ENCODE measurements at places on chromosomes 7 and 10. TPM values are rescaled to one million over a fixed set of nuclear protein-coding genes. Genes with fewer than 3 reads are reported as not detected.

DNA sequence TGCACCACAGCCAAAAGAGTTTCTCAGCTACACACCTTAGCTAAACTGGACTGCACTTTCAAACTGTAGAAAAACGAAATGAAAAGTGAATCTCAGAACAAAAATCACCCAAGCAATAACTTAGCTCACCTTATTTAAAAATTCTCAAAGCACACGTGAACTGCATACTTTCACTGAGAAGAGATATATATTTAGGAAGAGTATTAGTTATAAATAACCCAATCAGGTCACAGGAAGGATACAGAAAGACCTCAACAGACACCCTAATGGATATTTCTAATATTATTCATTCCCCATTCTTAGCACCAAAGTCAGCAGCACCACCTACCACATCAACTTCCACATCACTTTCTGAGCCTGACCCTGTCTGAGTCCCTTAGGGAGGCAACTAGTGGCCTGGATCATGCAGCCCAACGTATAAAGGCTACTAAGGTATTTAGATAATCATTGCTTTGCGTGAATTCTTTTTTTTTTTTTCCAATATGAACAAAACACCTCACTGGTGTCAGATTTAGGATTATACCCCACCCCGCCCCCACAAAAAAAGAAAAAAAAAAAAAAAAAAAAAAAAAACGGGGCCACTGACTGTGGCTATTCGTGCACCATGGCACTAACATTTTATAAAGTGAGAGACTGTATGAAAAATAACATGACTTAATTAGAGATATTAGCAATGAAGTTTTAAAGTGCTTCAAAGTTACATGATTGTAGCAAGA lies 2.6 kb downstream of the ABI1 start:
- no peak for DNase-seq

DNA sequence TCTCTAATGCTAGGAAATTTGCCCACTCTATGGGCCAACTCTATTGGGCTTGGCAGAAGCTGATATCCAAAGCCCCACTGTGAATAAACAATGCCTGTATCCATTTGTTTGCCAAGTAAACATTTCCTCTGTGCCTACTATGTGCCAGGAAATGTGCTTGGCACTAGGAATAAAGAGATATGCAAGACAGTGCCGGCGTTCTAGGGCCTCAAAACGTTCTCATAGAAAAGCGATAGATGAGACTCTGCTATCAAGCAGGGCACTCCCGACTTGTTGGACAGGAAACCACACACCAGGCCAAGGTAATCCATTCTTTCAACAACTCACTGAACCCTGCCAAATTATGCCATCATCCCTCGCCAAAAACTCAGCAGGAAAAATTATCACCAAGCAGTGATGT lies 196.7 kb downstream of the IPMK start:
- DNase-seq = no peak

DNA sequence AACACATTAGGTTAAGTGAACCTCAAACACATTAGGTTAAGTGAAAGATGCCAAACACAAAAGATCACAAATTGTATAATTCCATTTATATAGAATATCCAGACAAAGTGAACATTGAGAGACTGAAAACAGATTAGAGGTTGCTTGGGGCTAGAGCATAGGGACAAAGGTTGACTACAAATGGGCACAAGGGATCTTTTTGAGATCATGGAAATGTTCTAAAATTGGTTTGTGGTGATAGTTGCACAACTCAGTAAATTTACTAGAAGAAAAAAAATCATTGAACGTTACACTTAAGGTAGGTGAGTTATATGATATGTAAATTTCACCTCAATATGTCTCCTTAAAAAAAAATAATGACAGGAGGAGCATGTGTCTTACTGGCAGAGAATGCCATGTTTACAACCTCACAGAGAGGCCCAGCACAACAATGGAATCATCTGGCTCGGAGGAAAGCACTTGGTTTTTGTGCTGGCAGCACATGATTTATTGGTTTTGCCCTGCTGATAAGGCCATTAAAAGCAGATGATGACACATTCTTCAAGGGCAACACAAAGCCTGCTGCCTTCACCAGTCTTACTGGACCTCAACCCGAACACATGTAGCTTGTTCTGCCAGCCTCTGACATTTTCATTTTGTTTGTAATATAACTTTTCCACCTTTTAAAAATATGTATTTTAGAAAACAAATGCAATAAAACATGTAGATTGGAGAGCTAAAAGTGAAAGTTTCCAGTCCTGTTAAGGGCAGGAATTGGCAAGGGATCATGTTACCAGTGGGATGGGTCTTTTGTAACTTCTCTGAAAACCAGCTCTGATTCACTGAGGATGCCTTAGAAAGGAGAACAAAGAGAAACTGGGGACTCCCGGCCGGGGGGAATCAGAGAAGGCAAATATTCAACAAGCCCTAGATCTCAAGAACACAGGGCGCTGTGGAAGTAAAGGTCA lies 11.9 kb upstream of the LMOD2 start:
- peak; percentile 39 for DNase-seq

DNA sequence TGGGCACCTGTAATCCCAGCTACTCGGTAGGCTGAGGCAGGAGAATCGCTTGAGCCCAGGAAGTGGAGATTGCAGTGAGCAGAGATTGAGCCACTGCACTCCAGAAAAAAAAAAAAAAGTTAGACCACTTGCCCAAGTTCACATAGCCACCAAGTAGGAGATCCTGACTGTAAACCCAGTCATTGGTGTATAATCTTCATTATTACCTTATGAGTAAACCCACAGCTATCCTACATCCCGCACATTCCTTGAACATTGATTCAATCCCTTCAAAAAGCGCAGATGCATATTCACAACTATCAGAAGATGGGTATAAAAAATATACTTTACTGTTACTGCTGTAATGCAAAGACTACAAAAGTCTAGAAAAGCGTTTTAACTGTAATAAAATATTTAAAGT lies 512.9 kb downstream of the SUGCT start:
- no peak for DNase-seq

GRCh38 chr7:1226186-1226901 lies 6.3 kb upstream of the UNCX start:
- DNase-seq = no peak

DNA sequence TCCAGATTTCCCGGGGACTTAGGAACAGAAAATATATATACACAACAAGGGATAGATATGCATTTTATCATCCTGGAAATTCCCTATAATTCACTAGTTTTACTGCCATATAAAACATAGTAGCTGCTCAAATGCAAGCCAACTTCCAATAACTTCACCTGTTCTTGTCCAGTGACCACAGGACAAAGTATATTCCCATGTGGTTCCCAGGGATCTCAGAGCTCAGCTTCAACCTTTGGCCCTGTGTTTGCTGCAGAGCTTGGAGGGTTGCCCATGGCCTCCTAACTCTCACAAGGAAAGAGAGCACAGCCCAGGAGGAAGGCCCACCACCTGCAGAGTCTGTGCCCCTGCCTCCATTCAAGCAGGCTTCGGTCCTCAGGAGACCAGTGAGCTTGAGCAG lies 4.5 kb upstream of the DRGX start:
- DNase-seq = no peak

DNA sequence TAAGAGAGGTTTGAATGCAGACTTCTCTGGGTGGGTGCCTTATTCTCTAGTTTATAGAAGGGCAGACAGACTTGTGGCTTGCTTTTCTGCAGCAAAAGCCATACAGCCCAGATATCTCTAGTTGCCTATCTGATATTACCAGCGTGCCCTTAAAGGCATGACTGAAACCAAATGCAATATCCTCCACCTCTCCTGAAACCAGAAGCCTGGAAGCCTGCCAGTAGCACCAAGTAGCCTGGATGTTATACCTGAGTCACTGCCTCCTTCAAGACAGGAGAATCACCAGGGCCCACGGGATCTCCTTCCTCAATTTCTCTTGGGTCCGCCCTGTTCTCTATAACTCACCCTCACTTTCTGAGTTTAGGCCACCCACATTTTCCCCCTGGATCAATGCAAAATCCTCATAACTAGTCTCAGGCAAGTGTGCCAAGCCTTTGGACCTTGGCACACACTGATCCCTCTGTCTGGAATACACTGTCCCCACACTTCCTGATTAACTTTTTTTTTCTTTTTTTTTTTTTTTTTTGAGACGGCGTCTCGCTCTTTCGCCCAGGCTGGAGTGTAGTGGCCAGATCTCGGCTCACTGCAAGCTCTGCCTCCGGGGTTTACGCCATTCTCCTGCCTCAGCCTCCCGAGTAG lies 638.4 kb downstream of the GALNT17 start:
- no peak for DNase-seq

GRCh38 chr10:47339759-47340607 lies 8.2 kb upstream of the RBP3 start:
- no peak for DNase-seq

DNA sequence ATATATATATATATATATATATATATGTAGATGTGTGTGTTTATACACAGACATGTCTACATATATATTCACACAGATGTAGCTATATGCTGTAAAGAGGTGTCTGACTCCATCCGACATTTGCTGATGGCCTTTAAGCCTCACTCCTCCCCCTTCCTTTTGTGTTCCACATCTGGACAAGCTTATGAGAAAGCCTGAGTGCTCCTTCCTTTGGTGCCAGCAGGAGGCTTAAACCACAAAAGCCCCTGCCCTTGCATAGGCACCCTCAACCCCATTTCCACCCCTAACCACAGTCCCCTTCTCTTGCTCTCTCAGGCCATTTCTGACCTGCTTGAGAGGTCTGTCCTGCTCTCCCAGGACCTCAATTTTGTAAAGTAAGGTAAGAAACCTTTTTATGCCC lies 98.7 kb downstream of the SVOPL start:
- DNase-seq = no peak

DNA sequence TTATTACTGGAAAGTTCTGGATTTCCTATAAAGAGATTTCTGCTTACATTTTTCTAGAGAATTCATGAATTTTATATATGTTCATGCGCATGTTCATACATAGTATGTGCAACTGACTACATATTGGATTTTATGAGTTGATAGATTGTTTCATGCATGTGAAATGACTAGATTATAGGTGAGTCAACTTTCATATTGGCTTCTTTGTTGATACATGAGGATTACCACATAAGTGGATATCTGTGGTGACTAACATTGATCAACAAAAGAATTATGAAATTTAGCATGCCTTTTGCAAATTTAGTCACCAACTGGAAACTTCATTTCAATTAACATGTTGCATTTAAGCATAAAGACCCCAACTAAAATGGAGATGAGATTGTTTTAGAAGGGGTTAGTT lies 99.0 kb downstream of the GNAT3 start:
- no peak for DNase-seq

DNA sequence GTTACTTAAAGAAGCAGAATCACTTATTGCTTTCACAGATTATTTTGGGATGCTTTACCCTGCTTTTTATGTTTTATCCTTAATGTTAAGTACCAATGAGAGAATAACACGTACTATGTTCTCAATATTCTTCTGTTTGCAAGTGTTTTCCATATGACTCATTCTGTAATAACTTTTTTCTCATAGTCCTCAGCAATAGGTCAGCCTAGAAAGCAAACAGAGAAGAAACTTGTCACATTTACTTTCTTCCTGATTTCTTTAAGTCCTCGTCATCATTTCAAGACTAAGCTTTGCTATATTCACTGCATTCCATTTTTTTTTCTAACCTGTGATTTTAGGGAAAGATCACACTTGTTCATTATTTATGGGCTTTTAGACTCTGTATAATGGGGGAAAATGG lies 6.8 kb upstream of the AGR2 start:
- no peak for DNase-seq

DNA sequence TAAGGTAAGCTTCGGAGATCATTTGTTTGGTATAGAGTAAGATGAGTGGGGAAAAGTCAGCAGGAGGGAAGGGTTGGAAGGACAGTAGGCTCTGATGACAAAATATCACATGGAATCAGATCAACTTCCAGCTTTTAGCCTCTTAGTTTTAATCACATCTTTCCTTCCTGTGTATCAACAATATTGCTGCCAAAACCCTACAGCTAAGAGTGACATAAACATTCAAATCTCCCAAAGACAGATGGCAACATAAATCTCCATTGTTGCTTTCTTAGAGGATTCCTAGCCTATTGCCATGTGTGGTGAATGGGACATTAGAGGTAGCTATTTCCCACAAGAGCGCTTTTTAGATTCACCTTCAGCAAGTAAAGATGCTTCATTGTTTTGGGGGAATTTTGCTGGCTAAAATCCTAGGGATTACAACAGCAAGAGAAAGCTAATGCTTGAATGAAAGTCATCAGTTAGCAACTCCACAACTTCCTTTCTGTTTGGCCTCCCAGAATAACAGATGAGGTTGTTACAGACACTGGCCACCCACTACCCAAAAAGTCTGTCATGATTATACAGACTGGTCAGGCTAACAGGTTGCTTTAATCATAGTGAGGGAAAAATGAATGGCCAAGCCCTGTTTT lies 35.2 kb upstream of the FZD1 start:
- no peak for DNase-seq

DNA sequence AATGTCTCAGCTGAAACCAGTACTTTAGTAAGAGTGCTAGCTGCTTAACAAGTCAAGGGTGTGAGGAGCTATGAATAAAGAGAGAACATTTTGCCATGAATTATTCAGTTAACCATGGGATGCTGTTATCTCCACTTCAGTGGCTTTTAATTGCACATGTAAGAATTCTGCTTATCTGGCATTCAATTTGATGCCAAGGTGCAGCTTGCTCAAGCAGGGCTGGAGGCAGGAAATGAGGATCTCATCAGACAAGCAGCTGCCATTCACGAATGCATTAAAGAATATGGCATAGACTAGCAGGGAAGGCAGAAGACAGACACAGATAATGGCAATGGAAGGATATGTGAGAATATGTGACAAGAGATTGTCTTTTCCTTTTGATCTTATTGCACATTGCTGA lies 697.8 kb downstream of the NRG3 start:
- DNase-seq = peak; percentile 24

- no peak for DNase-seq
Measured at GRCh38 chr10:129199826-129200225, 267.2 kb upstream of the MGMT start.

- no peak for DNase-seq
Measured at GRCh38 chr10:44009891-44010632, 361.4 kb upstream of the ZNF32 start.

- no peak for DNase-seq
Measured at GRCh38 chr10:58546722-58547445, 34.2 kb downstream of the BICC1 start.

DNA sequence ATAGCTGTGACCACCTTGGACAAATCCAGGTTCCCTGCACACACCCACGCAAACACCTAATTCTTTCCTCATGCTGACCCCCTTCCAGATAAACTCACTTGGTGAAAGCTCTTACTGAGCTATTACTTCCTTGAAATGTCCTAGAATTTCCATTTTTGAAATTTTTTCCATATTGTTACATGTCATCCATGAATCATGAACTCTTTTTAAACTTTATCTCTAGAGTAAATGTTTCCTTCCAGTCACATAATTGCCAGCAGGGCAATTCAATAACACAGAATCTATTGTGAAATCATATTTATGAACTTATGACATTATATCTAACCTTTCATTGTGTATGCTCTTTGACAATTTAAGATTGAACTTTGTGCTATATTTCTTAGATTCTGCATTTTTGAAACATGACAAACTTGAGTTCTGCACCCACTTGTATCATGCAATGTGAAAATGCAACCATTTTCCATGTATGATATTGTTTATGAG lies 26.8 kb upstream of the FGL2 start:
- no peak for DNase-seq

Gene MRLN
- polyA plus RNA-seq = 0.48 TPM

Gene ELMO1
- 9.8 TPM for polyA plus RNA-seq

Gene FZD1
- 53.5 TPM for polyA plus RNA-seq

Gene ABCC2
- 15.2 TPM for polyA plus RNA-seq

Gene GPRIN2
- 4.0 TPM for polyA plus RNA-seq

Gene RPEL1
- 0.18 TPM for polyA plus RNA-seq

Gene UPK3B
- 1.1 TPM for polyA plus RNA-seq

Gene UPK3BL1
- polyA plus RNA-seq = 23.5 TPM

Gene IFRD1
- polyA plus RNA-seq = 49.2 TPM
